ENCODE measurements at places on chromosomes 13 and 19.
A peak's percentile ranks its signal among the peaks of the same experiment; 100 is the strongest.

- DNase-seq: no peak
Observed at GRCh38 chr13:95463531-95463930, 89.0 kb upstream of the CLDN10 start.

GRCh38 chr19:4345342-4346019 is 2.1 kb downstream of the MPND start:
- no peak for DNase-seq

GRCh38 chr13:83907196-83907989 is 25.1 kb upstream of the SLITRK1 start:
- DNase-seq: no peak

DNA sequence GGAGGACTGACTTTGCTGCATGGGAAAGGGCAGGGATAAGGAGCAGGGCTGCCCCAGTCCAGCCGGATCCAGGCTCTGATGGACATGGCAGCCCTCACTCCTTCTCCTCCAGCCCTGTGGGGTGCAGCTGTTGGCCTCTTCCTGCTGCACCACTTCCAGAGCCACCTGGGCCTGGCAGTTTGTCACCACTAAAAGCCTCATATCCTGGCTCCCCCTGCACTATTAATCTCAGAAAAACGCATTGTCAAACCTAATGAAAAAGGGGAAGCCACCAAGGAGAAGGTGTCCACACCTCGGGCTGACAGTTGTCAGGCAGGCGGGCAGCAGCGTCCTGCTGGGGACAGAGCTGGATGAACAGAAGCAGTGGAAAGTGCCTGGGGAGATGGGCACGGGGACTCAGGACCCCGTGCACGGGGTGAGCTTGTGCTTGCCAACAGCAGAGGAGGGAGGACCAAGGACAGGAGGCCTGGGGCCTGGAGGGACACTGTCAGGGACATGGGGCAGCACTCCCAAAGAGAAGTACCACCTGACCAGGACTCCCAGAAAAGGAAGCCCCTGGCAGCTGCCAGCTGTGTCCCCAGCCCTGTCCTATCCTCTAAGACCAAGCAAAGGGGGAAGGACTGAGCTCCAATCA is 151.1 kb upstream of the TSHZ3 start:
- no peak for DNase-seq

DNA sequence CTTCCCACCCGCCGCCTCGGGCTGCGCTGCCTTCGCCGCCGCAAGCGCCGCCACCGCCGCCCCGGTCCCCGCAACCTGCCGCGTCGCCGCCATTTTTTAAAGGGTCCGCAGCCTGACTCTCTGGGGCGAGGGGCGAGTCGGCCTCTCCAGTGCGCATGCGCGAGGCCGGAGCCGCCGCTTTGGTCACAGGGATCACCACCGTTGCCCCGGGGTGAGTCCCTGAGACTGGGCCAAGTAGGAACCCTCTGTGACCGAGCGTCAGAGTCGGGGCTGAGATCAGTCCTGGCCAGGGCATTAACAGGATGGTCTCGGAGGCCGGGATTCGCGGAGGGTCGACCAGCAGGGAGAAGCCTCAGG is 42.6 kb downstream of the ZNF146 start:
- DNase-seq: no peak

DNA sequence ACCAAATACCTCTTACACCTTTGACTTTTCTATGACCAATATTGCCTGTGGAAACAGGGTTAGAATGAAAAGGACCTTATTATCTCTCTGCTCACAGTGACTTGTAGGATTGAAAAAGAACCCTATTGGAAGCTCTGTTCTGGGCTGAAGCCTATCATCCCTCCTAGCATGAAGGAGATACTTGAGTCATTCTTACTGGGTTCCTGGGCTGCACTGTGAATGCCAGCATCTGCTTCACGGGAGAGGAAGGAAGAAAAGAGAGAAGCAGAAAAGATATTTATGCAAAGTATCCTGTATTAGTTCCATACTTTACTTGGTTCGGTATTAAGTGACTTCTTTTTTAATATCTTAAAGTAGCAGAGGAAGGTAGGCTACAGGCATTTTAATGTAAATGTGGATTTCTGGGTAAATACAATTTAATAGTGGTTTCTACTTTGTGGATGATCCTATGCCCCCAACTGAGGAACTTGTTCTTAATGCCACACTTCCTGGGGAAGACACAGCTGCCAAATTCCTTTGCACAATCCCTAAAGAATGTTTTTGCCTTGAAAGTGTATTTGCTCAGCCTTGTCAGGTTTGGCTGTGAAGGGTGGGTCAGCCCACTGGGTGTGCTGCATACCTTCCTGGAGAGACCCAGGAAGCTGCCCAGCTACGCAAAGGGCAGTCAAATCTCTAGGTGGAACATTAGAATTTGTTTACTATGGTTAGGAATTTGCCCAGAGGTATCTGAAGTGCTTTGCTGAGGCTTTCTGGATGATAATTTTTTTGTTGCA is 13.7 kb upstream of the SCEL start:
- no peak for DNase-seq

DNA sequence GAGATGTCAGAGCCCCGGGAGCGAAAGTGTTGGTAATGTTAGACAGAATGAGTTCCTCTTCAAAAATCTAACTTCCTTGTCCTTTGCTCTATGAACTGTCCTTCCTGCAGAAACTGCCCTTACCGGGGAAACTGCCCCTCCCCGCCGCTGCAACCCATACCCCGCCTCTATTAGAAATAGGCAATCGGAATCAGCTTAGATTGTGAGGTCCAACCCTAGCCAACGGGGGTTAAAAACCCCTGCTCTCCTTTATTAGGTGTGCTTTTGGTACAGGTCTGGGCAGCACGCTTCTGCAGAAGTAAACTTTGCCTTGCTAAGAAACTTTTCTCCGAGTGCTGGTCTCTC is 11.5 kb upstream of the CAPNS1 start:
- peak; percentile 12 for DNase-seq
